Hepatocyte (in vitro differentiated cells): ENCODE measurements at places on chromosomes 12 and 14. TPM values are rescaled to one million over a fixed set of nuclear protein-coding genes. Genes with fewer than 3 reads are reported as not detected.

The CCDC175 gene
- total RNA-seq: not detected in 2 replicates

The ADGRD1 gene
- total RNA-seq: 14.2 and 18.5 TPM in 2 replicates

The REP15 gene
- 1.6 and 4.7 TPM in 2 replicates for total RNA-seq

The GRIP1 gene
- total RNA-seq: 7.6 and 7.7 TPM in 2 replicates

The CDK2 gene
- total RNA-seq: 26.6 and 31.1 TPM in 2 replicates

The LRRK2 gene
- total RNA-seq: 2.4 and 4.9 TPM in 2 replicates

The VRTN gene
- 0.13 TPM in 1 of 2 replicates, not detected in the other for total RNA-seq

The KRT80 gene
- 0.28 and 0.77 TPM in 2 replicates for total RNA-seq

The SMOC1 gene
- total RNA-seq: 6.2 and 6.3 TPM in 2 replicates

The FOXM1 gene
- total RNA-seq: 4.3 and 6.8 TPM in 2 replicates

The CLBA1 gene
- total RNA-seq: 4.5 and 6.4 TPM in 2 replicates

The CLEC4C gene
- not detected in 2 replicates for total RNA-seq

The KCNH3 gene
- 0.30 and 1.0 TPM in 2 replicates for total RNA-seq

The BEGAIN gene
- total RNA-seq: 0.56 and 1.4 TPM in 2 replicates

The OSGEP gene
- total RNA-seq: 51.6 and 60.1 TPM in 2 replicates

The SYCP3 gene
- total RNA-seq: 0.07 TPM in 1 of 2 replicates, not detected in the other

The LRRC9 gene
- total RNA-seq: 0.13 and 0.28 TPM in 2 replicates

The PLEK2 gene
- total RNA-seq: 4.8 and 5.1 TPM in 2 replicates

The GPRC5A gene
- 49.8 and 60.2 TPM in 2 replicates for total RNA-seq

The TSHR gene
- 0.08 TPM in 1 of 2 replicates, not detected in the other for total RNA-seq

The KIF26A gene
- 5.0 and 6.1 TPM in 2 replicates for total RNA-seq

The MYO1H gene
- total RNA-seq: not detected in 2 replicates

The SLC2A14 gene
- total RNA-seq: 6.1 TPM in 2 replicates

The A2M gene
- 567 and 598 TPM in 2 replicates for total RNA-seq

The FAIM2 gene
- 1.4 and 5.0 TPM in 2 replicates for total RNA-seq

The PRR4 gene
- 2.5 and 6.4 TPM in 2 replicates for total RNA-seq

The IGF1 gene
- total RNA-seq: 9.7 and 10.0 TPM in 2 replicates
